Heart right ventricle (tissue), 16 donors: ENCODE measurements at places on chromosomes 1 and 21. TPM values are rescaled to one million over a fixed set of nuclear protein-coding genes. Genes with fewer than 3 reads are reported as not detected.

Gene PPM1J
- 8.4 TPM for polyA plus RNA-seq

DNA sequence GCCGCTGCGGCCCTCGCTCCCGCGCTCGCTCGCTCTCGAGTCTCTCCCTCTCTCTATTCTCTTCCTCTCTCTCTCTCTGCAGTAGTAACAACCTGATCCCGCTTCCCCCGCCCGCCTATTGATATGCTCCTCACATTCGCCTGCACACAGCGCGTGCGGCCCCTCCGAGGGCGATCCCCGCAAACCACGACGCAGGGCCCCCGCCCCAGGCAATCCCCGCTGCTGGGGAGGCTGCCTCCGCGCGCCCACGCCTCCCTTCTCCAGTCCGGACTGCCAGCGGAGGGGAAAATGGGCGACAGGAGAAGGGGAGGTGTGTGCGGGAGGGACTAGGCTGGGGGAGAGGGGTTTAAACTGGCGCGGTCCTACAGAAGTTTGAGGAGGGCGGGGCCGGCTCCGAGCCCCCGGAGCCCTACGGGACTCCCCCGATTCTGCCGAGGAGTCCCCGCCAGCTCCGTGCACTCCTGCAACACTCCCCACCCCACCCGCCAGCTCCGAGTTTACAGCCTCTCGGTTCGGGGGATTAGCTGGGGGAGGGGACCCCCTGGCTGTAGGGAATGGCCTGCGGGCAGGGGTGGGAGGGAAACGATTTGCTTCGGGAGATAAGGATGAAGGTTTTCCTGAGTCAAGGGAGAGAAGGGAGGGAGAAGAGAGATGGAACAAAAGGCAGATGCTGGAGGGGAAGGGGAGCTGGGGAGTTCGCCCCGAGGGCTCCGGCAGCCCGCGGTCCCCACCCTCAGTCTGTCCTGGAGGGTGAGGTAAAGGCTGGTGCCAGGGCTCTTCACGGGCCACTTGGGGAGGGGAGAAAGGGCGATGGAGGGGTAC lies 66.6 kb downstream of the SYT2 start:
- DNase-seq: no peak

Gene CD1B
- polyA plus RNA-seq: not detected

- no peak for DNase-seq
Observed at GRCh38 chr1:25216123-25216522, 16.2 kb downstream of the SYF2 start.

DNA sequence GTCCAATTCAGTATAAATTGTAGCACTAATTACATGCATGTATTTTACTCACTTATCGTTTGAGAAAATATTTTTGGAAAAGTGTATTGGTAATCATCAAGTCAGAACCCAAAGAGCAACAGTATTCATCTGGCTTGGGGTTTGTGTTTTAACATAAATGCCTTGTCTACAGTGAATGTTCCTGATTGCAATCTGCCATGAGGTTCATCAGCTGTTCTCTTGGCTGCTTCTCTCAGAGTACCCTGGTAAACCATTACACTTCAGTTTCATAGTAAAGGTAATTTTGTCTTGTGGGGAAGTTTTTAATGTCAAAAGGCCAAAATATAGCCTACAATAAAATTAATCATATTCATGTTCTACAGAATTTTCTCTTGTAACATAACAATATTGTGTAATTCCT lies 150.3 kb downstream of the IFI44 start:
- DNase-seq: no peak

DNA sequence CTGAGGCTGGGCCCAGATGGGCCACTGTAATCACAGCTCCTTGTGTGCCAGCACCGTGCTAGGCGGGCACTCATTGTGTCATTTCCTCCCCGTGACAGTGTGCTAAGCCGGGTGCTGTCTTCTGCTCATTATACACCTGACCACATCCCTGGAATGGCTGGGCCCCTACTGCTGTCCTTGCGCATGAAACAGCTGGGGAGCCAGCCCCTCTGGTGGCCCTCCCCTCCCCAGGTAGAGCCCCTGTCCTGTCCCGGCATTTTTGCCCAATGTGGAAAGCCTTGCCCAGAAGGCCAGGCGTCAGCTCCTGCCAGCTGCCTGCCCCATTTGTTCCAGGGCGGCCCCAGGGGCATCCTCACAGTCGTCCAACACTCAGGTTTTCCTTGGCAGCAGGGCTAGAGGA lies 107.4 kb upstream of the CASZ1 start:
- no peak for DNase-seq

Gene BLACAT1
- not detected for polyA plus RNA-seq
